ENCODE measurements at places on chromosomes 5 and 9. TPM values are rescaled to one million over a fixed set of nuclear protein-coding genes. Genes with fewer than 3 reads are reported as not detected.

DNA sequence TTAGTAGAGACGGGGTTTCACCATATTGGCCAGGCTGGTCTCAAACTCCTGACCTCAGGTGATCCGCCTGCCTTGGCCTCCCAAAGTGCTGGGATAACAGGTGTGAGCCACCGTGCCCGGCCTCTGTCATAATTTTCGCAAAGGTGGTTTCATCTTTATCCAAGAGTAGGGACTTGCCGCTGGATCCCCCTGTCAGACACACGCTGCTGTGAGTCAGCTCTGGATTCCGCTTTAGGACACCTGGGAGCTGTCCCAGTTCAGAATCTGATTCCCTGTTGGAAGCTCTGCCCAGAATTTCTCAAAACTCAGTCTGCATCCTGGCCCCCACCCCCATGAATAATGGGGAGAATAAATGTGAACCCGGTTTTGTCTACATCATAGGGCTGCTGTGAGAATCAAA is 17.9 kb upstream of the GRHPR start:
- DNase-seq = no peak

DNA sequence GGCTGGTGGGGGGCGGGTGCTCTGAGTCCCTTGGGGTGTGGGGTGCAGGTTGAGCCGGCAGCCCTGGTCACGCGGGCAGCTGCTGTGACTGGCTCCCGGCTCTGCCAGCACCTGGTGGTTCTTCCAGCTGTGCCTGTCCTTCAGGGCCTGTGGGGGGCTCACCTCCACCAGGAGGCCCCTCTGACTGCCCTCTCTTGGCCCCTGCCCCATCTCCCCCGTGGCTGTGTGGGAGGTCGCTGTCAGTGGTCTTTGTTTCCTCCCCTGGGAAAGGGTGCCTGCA is 3.3 kb downstream of the RXRA start:
- no peak for DNase-seq

GRXCR2 gene
- not detected for total RNA-seq

DNA sequence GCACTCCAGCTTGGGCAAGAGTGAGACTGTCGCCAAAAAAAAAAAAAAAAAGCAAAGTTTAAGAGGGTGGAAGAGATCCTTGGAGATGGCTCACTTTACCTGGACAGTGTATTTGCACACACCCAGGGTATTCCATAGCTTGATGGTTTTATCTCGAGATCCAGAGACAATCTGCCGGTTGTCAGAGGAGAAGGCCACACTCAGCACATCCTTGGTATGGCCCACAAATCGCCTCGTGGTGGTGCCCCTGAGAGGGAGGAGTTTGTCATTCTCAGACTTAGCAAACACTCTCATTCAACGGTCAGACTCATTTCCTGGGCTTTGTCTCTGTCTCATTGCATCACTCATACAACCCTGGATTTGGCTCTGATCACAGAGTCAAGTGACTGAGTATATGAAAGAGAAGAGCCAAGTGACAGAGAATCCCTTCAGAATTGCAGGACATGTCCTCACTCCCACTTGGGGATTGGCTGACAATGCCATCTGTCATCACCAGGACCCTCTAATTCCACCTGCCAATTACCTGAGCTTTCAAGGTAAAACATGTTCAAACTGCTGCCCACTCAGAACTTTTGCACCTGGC is 2.2 kb downstream of the RACK1 start:
- DNase-seq = no peak

SELENOP gene
- total RNA-seq = 590 TPM

- DNase-seq = no peak
These were observed 14.7 kb downstream of the TLN1 start for GRCh38 chr9:35717132-35717870.

DNA sequence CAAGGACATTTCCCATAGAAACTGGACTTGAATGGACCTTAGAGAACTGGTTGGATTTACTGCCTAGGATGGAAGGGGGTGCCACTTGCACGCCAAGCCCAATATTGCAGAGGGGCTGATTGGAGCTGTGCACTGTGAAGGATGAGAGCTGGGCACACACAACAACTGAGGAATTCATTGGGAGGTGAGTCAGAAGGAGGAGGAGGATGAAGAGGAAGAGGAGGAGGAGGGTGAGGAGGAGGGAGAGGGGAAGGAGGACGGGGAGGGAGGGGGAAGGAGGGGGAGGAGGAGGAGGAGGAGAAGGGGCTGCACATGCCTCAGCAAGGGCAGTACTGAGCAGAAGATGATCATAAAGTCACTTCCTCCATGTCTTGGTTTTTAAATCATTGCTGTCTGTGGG is 5.7 kb upstream of the ICE1 start:
- DNase-seq = no peak

Measured in ovary (tissue), 10 donors.